Glutamatergic neuron (in vitro differentiated cells): ENCODE measurements at places on chromosomes 2 and 18. TPM values are rescaled to one million over a fixed set of nuclear protein-coding genes. Genes with fewer than 3 reads are reported as not detected.
A peak's percentile ranks its signal among the peaks of the same experiment; 100 is the strongest.

The SERPINB10 gene
- not detected for total RNA-seq

The QPCT gene
- total RNA-seq: 7.4 TPM

The TAF1B gene
- 16.7 TPM for total RNA-seq

The AMER3 gene
- 20.6 TPM for total RNA-seq

The SERPINB8 gene
- total RNA-seq: 4.2 TPM

The REG1B gene
- not detected for total RNA-seq

The MFSD2B gene
- 0.29 TPM for total RNA-seq

The WNT10A gene
- total RNA-seq: 0.17 TPM

DNA sequence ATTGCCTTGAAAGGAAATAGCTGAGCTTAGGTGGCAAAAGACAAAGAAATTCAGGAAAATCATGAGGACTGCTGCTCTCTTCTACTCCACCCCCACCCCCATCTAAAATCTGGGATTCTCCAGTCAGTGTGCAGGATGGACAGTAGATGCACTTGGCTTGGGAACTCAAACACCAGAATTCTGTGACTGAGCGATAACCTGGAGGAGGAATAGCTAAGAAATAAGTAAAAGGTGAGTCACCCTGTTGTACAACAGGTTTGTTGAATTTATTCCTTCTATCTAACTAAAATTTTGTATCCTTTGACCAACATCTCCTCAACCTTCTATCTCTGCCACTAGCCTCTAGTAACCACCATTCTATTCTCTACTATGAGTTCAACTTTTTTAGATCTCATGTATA is 1029.9 kb upstream of the ACVR2A start:
- DNase-seq: no peak
- H3K4me1 ChIP-seq: no peaks in the 10 kb centered on the region
- H3K4me3 ChIP-seq: no peak overlapping the region
- H3K27me3 ChIP-seq: no peaks in the 10 kb centered on the region
- H3K27ac ChIP-seq: no peak overlapping the region

DNA sequence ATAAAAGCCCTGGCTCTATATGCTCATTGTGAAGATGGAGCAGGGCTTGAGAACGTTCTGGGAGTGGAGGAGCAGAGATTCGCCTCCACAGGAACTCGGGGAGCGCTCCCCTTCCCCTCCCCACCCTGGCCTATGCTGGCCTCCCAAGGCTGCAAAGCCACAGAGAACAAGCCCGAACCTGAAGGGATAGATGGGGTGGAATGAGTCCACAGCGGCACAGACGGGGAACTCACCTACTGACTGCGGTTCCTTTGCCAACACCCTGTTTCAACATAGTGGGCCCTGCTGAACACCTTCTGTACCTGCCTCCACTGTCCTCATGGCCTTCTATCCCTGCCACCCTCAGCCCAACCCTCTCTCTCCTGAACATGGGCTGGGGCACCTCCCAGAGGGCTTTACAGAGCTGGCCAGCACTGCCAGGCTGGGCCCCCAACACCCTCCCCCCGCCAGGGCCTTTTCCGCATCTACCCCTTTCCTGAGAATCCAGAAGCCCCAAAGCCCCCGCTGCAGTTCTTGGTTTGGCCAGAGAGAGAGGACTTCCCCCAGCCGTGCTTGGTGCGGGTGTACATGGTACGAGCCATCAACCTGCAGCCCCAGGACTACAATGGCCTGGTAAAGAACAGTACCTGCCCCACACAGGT is 41.5 kb downstream of the LMAN2L start:
- DNase-seq: no peak
- peaks cover 4% of the 10 kb centered on the region for H3K36me3 ChIP-seq
- H3K4me1 ChIP-seq: no peaks in the 10 kb centered on the region
- H3K4me3 ChIP-seq: no peak overlapping the region
- peaks cover 4% of the 10 kb centered on the region for H3K27me3 ChIP-seq

DNA sequence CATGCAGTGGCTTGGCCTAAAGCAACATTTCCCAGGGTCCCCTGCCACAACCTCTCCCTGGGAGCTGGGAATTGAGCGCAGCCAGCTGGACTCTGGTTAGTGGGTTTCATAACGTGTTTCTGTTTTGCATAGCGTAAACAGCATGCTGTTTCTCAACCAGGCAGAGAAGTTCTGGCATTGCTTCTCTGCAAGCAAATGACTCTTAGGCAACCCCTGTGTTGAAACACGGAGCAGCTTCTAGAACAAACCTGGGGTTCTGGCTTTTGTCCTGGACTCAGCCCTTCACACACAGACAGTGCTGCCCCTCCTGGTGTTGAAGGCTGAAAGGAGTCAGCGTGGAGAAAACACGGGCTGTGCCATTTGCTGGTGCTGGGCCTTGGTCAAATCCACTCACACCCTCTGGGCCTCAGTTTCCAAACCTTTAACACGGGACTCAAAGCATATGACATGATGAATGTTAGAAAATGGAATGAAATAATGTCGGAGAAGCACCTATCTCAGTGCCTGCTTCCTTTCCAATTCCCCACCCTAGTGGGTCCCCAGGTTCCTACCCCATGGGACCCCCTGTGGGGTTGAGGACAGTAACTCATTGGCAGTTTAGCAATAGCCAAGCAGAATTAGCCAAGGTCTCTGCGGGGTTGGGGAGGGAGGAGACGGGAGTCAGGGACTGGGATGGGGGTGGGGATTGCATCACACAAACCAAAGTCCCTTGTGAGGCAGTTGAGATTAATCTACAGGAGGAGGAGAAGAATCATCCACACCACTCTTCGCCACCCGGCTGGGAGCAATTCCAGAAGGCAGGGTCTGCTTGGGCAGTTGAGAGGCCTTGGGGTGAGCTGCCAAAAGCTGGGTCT is 30.2 kb upstream of the IL1R2 start:
- H3K27ac ChIP-seq: no peak overlapping the region
- no peak for DNase-seq
- peaks cover 2% of the 10 kb centered on the region for H3K27me3 ChIP-seq
- H3K4me1 ChIP-seq: no peaks in the 10 kb centered on the region

DNA sequence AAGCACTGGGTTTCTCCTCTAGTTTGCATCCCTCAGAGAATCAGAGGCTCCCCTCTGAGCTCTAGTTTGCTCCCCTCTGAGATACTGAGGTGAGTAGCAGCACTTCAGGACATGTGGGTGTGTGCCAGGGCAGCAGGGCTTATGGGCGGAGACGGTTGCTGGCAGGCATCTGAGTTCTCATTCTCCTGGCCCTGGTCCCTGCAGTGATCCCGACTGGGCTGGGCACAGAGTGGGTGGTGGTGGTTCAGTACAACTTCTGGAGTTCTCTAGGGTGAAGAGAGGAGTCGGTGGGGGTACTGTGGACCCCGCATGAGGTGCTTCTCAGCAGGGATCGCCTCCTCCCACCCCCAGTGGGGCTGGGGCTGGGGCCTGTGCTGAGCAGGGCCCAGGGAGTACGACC is 47.9 kb downstream of the BOLA3 start:
- no peaks in the 10 kb centered on the region for H3K4me1 ChIP-seq
- peaks cover 5% of the 10 kb centered on the region for H3K36me3 ChIP-seq
- H3K27ac ChIP-seq: no peak overlapping the region
- peaks cover 18% of the 10 kb centered on the region for H3K27me3 ChIP-seq

DNA sequence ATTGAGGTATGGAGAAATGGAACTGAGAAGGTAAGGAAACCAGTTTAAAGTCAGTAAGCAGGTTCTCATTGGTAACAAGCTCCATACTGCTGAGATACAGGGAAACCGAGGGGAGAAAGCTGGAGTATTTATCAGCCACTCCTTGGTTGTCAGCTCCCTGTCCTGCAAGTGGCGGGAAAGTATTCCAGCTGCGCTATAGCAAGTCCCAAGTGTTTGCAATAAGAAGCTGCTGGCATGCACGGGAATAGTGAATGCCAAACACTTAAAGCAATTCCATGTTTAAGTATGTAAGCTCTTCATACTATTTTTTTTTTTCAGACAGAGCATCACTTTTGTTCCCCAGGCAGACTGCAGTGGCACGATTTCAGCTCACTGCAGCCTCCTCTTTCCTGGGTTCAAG is 1601.1 kb downstream of the SUCLG1 start:
- no peaks in the 10 kb centered on the region for H3K4me1 ChIP-seq

- H3K4me3 ChIP-seq: no peak overlapping the region
- no peak for DNase-seq
- H3K4me1 ChIP-seq: peaks cover 3% of the 10 kb centered on the region
- H3K27ac ChIP-seq: no peak overlapping the region
Measured at GRCh38 chr18:45328296-45328695, 287.0 kb upstream of the SLC14A2 start.

- no peak overlapping the region for H3K27ac ChIP-seq
- H3K27me3 ChIP-seq: no peaks in the 10 kb centered on the region
- DNase-seq: no peak
- peaks cover 4% of the 10 kb centered on the region for H3K4me1 ChIP-seq
Measured at GRCh38 chr2:60885683-60886082, 4.3 kb downstream of the REL start.

- H3K36me3 ChIP-seq: no peaks in the 10 kb centered on the region
- peaks cover 2% of the 10 kb centered on the region for H3K27me3 ChIP-seq
- peaks cover 12% of the 10 kb centered on the region for H3K4me1 ChIP-seq
Measured at GRCh38 chr2:73931531-73932500, 5.1 kb downstream of the DGUOK start.

- H3K4me1 ChIP-seq: no peaks in the 10 kb centered on the region
- H3K27ac ChIP-seq: no peak overlapping the region
- H3K27me3 ChIP-seq: peaks cover 2% of the 10 kb centered on the region
- H3K36me3 ChIP-seq: no peaks in the 10 kb centered on the region
- DNase-seq: no peak
- H3K4me3 ChIP-seq: no peak overlapping the region
Measured at GRCh38 chr2:179991344-179991743, 15.8 kb downstream of the CWC22 start.

DNA sequence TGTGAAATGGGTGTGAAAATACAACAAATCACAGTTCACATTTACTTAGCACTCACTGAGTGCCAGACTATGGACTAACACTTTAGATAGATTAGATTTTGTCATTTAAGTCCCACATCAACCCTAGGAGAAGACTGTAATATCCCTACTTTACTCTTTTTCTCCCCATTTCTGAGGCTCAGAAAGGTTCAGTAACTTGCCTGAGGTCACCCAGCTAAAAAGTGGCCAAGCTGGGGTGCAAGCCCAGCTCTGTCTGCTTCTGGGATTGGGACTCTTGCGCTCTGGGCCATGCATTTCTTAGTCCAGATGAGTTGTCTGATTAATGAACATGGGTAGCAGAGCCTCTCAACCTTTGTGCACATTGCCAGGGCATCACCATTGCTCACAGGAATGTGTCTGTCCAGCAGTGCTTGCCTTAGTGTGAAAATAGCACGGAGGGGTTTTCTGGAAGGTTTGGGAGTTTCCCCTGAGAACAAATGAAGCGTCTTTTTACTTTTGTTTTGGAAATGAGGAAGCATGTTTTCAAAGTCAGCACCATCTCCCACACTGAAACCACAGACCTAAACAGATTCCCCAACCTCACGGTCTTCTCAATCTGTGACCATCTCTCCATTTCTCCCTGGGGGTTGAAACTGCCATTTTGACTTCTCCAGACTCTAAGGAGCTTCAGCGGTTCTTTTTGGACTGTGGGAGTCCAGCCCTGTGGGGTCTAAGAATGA is 31.9 kb downstream of the NRP2 start:
- no peak for DNase-seq
- peaks cover 47% of the 10 kb centered on the region for H3K4me1 ChIP-seq
- no peak overlapping the region for H3K4me3 ChIP-seq
- H3K27ac ChIP-seq: peak overlapping the region; percentile 7
- H3K36me3 ChIP-seq: peaks cover 6% of the 10 kb centered on the region

DNA sequence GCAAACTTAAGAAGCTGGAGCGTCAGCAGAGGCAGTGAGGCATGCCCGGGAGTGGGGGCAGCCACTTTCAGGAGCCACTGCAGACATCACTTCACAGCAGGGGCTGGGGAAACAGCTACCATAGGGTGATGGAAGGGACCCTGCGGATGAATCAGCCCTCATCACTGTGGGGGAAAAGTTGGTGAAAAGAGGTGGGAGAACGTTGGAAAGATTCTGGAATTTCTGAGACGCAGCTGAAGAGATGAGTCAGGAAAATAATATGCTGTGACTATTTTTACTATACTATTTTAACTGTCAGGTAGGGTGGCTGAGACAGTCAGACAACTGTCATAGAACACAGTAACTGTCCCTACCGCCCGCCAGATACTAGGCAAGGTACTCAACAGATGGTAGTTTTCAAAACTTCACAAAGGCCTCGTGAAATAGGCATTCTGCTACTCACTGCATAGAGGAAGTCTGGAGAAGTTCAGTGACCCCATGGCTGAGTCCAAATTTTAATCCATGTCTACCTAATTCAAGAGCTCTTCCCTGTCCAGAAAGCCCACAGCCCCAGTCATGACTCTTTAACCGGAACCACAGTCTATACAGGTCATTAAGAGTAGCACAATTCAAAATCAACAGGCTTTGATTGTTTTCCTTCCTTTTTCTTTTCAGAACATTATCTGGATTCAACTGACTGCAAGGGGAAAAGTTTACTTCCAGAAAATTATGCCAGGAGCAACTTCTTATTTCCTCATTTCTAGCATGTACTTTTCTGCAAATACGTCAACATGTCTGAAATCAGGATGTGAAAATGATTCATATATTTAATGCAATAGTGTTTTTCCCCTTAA is 39.3 kb upstream of the EPB41L3 start:
- DNase-seq: no peak
- H3K27ac ChIP-seq: no peak overlapping the region
- no peak overlapping the region for H3K4me3 ChIP-seq
- H3K36me3 ChIP-seq: no peaks in the 10 kb centered on the region
- peaks cover 15% of the 10 kb centered on the region for H3K4me1 ChIP-seq

GRCh38 chr2:64457524-64457923 is 3.6 kb downstream of the LGALSL start:
- peaks cover 7% of the 10 kb centered on the region for H3K36me3 ChIP-seq
- H3K4me1 ChIP-seq: no peaks in the 10 kb centered on the region
- H3K27me3 ChIP-seq: peaks cover 2% of the 10 kb centered on the region
- no peak overlapping the region for H3K4me3 ChIP-seq

DNA sequence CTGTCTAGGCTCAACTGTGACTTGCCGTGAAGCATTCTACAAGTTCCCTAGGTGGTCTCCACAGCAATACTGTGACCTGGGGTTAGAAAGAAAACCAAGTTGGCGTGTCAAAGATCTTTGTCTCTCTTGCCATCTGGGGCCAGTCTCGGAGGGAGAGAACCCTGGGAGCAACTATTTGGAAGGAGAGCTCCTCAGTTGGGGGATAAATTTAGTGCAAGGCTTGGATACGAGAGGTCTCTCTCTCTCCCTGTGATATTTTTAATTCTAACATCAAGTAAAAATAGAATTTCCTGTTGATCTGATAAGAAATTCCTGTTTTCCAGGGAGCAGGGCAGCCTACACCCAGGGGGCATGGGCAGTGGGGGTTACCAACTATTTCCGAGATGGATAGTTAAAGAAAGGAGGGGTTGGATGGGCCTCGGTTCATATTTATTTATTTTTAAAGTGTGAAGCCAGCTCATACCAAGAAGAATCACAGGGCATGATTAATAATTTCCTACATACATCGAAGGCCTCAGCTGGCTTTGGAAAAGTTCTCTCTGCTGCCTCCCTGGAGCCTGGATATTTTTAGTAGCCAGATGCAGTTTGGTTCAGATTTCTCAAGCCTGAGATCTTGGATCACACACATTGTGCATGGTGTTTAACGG is 62.8 kb downstream of the EHD3 start:
- H3K4me1 ChIP-seq: peaks cover 5% of the 10 kb centered on the region
- H3K27me3 ChIP-seq: peaks cover under 1% of the 10 kb centered on the region
- DNase-seq: no peak
- H3K27ac ChIP-seq: no peak overlapping the region
